ENCODE measurements at places on chromosomes 7 and 10. TPM values are rescaled to one million over a fixed set of nuclear protein-coding genes. Genes with fewer than 3 reads are reported as not detected.
A peak's percentile ranks its signal among the peaks of the same experiment; 100 is the strongest.

GPR15LG gene
- not detected for total RNA-seq

GRCh38 chr10:112700215-112700671, 249.8 kb upstream of the TCF7L2 start:
- no peak for DNase-seq

- DNase-seq: peak; percentile 49
Observed at GRCh38 chr10:77004917-77005564, 632.6 kb downstream of the KCNMA1 start.

DNA sequence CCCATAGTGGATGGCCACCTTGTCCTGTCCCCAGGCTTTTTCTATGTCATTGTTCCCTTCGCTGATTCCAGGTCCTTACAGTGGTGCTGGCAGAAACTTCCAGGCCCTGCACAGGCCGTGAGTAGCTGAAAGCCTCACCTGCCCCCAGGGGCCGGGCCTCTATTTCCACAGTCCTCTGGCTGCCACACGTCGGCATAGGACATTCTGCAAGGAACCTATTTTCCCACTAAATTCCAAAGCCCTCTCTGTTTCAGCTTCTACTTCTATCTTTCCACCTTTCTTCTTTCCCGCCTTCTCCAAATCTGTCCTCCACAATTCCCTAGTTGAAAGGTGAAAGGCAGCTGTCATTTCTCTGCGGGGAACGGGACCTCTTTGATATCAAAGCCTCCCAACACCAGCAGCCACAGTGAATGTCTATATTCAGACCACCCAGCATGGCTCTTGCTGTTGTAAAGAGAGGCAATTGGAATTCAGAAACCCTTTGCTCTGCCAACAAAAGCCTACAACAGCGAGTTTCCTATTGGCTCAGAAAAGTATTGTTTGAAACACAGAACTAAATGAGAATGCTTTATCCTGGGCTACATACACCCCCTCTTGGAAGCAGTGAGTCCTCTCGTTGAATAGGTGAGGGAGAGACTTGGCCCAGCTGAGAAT, 607.7 kb downstream of the GALNT17 start:
- DNase-seq: no peak
